ENCODE measurements at places on chromosomes 12 and 14.
A peak's percentile ranks its signal among the peaks of the same experiment; 100 is the strongest.

DNA sequence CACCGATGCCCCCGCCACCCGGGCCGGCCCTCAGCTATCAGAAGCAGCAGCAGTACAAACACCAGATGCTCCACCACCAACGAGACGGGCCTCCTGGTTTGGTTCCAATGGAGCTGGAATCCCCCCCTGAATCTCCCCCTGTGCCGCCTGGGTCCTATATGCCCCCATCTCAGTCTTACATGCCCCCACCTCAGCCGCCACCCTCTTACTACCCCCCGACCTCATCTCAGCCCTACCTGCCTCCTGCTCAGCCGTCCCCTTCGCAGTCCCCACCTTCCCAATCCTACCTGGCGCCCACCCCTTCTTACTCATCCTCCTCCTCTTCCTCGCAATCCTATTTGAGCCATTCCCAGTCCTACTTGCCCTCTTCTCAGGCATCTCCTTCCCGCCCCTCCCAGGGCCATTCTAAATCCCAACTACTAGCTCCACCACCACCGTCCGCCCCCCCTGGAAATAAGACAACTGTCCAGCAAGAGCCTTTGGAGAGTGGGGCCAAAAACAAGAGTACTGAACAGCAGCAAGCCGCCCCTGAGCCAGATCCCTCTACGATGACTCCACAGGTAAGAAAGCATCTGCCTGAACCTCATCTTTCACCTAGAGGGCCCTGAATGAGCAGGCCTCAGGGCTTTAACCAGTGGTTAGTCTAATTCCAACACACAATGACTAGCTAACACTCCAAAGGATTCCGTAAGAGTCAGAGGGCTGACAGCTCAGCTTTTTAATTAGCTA lies 851 bp downstream of the YLPM1 start:
- no peak for DNase-seq

GRCh38 chr12:44490181-44490580 lies 385.9 kb downstream of the NELL2 start:
- no peak for DNase-seq

DNA sequence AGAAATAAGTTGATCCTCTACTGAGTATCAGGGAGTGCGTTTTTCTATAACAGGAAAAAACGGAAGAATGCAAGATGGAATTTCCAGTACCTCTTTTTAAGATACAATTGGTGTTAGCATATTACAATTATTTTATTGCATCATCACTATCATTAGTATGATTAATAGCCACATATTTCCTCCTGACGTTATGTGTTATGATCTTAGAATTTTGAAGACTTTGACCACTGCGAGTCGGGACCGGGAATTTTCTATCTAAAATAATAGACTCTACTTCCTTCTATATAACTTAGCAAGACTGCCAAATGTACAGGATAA lies 679 bp upstream of the SAV1 start:
- DNase-seq, result no peak

- DNase-seq, result no peak
These were observed 69.0 kb upstream of the BMP4 start for GRCh38 chr14:54025661-54026060.

GRCh38 chr14:68651075-68651474 lies 141.8 kb downstream of the ZFP36L1 start:
- DNase-seq, result peak; percentile 45
